Kidney (tissue), 22 donors: ENCODE measurements at places on chromosomes 2 and 18. TPM values are rescaled to one million over a fixed set of nuclear protein-coding genes. Genes with fewer than 3 reads are reported as not detected.

PRKAG3 gene
- polyA plus RNA-seq = not detected

ANKRD53 gene
- polyA plus RNA-seq = 2.1 TPM

MOB1A gene
- 36.2 TPM for polyA plus RNA-seq

MPHOSPH10 gene
- 14.6 TPM for polyA plus RNA-seq

DNA sequence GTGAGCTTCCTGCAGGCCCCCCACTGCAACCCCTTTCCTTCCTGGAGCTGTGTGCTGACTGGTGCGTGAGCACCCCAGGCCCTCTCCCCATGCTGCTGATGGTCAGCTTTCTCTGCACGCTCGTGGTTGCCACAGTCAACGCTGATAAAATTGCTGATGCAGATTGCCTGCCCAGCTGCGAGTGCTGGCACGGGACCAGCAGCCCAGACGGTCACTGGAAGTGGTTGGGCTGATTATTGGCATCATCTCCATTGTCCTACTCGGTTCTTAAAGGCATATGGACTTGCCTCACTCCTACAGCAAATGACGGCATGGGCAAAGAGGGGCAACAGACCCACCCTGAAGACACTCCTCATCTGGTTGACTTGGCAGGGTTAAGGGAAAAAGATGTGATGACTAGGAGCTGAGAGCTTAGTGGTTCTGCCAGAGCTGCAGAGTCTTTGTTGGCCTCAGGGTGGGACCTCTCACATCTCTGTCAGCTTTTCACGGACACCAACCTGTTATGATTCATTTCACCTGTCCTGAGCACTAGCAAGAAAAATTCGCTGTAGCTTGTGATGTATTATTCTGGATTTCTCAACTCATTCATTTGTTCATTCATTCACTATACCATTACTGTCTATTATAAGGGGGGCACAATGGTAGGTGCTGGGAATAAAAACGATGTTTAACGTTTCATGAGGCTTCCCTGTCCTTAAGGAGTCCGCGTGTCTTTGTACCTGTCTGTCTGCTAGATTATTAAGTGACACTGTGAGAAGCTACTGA is 38.4 kb downstream of the PAX8 start:
- DNase-seq = peak; percentile 60

DNA sequence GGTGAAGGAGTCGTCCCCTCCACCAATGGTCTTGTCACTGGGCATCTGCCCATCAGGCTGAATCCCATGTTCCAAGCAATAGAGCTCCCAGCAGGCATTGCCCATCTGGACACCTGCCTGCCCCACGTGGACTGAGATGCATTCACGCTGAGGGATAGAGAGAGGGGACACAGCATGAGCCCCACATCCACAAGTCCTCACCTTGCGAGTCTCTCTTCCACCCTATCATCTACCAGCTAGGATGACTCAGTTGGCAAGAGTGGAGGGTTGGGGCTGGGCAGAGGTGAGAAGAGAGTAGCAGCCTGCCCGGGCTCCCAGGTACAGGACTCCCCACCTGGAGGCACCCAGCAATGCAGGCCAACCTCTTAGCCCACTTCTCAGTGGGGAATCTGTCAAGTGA is 959 bp upstream of the TUBA4B start:
- no peak for DNase-seq

DNA sequence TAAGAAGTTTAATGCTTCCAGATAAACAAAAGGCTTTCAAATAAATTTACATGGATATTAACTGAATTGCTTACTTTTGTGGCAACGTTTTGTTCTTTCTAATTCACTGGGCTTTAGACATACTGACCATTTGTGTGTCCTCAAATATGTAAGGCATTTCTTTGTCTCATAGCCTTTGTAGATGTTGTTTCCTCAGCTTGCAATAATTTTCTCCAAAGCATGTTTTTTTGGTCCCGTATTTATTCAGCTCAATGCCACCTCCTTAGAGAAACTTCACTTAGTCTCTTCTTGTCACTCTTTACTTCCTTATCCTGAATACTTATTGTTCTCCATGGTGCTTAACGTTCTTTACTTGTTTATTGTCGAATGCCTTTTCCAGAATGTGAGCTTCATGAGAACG is 98.5 kb downstream of the NUP35 start:
- DNase-seq = no peak

- DNase-seq = peak; percentile 81
These were observed 72.5 kb downstream of the GPR39 start for GRCh38 chr2:132489150-132489549.

DNA sequence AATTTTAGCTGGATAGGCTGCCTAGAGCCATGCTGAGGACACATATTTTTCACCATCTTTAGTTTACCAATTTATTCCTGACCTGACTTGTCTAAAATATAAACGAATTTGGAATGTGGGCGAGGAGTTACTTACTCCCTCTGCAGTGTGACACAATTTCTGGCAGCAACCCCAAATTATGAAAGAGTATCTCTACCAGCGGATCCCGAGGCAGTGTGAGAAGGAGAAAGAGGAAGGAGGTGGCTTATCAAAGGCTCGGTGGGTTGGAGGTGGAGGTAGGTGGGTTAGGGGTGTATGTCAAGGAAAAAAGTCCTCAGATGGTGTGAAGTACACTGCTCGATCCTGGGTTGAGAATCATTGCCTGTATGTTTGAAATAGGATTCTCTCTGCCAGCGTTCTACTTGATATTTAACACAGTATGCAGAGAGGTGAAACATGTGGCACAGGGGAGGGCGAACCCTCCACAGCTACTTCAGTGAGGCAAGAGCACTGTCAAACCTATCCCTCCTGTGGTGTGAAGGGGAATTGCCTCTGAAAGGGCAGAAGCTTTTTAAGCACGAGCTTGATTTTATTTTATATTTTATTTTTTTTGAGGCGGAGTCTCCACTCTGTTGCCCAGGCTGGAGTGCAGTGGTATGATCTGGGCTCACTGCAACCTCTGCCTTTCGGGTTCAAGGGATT is 76.0 kb downstream of the RFTN2 start:
- no peak for DNase-seq

GRCh38 chr2:67797801-67798540 is 264.8 kb downstream of the C1D start:
- DNase-seq = no peak

DNA sequence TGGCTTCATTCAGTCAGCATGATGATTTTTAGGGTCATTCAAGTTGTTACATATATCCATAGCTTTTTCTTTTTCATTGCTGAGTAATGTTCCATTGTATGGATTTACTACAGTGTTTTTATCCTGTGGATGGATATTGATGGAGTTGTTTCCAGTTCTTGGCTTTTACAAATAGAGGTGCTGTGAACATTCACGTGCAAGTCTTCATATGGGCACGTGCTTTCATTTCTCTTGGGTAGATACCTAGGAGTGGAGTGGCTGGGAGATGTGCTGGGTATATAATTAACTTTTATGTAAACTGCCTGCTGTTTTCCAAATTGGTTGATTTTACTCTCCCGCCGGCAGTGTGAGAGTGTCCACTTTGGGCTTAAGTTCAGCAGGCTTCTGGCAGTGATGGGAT is 16.5 kb downstream of the AGAP1 start:
- DNase-seq = no peak

DNA sequence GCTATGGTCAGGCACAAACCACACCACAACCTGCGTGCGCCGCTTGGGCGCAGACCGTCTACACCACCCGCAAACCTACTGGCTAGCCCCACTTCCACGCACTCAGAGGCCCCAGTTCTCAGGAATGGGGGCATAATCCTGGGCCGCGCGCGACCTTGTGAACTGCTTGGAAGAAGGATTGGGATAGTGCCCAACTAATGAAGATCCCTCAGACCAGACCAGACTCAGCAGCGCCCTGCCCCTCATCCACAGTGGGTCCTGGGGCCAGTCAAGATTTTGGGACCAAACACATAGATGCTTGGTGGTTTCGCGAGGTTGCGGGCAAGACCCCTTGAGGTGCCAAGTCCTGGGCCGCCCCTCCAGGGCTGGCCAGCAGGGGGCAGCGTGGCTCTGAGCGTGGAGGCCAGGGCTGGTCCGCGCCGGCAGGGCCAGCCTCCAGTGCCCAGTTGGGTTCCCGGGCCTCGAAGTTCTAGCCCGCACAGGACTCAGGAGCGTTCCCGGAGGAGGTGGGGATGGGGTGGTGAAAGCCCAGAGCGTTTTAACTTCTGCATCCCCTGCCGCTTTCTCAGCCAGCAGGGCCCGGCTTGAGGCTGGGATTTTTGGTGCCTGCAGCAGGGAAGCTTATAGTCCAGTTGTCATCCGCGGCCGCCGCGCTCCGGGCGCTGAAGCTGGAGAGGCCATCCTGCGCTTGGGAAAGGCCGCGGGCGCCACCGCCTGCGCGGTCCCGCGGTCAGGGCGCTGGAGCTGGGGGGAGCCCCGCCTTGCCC is 8.3 kb downstream of the OSR1 start:
- DNase-seq = peak; percentile 41

- no peak for DNase-seq
These were observed 1224.8 kb upstream of the ZEB2 start for GRCh38 chr2:145744541-145745386.

DNA sequence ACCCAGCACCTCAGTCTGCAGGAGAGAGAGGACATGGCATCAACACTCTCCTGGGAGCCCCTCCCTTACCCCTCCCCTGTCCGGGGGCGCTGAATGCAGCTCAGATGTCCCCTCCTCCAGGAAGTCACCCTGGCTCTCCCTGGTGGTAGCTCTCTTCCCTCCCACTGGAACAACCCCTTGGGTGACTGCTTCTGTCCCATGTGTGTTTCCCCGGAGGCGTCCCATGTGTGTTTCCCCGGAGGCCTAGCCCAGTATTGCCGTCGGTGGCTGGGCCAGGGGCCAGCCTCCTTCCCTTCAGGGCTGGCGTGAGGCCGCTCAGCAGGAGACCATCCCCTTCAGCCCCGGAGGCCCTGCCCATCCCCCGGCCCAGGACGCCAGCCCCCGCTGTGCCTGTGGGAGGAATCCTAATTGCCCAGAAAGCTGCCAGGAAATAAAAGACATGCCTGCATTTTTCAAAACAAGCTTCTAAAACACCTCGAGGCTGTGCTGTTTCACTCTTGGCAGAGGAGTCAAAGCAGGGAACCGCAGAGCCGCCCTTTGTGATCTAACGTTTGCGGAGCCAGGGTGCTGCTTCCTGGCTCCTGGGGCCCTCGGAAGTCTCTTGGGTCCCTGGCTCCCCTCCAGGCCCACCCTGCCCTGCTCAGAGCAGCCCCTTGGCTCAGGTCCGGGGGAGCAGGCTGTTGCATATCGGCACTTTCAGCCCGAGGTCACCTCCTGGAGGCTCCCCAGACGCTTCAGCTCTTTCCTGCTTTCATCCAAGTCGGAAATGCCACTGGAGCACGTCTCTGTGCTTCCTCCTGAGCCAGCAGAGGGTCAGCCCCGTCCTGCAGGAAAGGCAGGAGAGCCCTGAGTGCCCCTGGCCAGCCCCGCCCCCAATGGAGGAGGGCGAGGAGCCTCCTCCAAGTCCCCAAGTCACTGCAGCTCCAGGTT is 11.4 kb downstream of the SNED1 start:
- peak; percentile 75 for DNase-seq

GRCh38 chr18:67406714-67407113 is 109.8 kb downstream of the DSEL start:
- peak; percentile 4 for DNase-seq

DNA sequence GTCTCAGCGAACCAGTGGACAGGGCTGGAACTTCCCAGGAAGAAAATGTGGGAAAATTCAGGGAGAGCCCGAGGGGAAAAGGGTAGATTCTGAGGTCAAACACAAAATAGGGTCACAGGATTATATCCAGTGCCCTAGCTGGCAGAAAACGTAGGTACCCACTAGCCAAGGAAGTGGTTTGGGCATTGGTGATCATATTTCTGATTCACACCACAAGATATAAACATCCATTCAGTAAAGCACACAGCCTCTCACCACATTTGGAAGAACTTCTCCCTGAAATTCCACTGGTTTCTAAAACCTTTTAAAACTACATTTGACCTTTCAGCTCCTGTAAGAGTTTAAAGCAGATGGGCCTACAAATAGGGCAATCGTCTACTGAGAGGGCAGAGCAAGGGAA is 186.9 kb downstream of the TTC32 start:
- no peak for DNase-seq

DNA sequence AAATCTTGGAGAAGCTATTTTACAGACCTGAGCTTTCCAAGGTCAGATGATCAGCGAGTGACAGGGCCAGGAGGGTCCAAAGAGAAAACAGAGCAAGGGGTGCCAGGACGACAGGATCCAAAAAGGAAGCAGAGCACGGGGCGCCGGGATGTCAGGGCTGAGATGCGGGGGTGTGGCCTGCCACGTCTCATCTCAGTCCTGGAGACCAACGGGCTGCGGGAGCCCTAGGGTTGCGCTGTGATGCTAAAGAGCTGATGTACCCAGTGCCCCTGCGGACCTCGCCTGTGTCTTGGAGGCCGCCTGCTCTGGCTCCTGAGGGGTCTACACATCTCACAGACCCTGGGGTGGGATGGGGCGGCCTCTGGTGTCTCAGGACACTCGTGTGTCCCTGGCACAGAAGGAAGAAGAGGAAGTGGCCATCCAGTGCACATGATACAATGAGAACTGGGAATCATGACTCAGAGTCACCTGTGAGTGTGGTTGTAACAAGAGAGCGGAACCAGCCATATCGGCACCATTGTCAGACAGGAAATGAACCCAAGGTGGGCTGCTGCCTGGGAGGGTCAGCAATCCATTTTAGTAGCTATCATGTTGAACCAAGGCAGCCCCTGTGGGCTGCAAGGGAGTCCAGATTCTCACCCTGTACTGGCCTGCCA is 97.8 kb downstream of the MYT1L start:
- DNase-seq = no peak

GRCh38 chr18:47932190-47932589 is 1.7 kb upstream of the SMAD2 start:
- DNase-seq = no peak

- DNase-seq = peak; percentile 79
These were observed at the start of gene MTA3 for GRCh38 chr2:42568401-42569115. MTA3 (plus strand) TSS chr2:42568632; CDS start chr2:42568746, 114 bp downstream.

DNA sequence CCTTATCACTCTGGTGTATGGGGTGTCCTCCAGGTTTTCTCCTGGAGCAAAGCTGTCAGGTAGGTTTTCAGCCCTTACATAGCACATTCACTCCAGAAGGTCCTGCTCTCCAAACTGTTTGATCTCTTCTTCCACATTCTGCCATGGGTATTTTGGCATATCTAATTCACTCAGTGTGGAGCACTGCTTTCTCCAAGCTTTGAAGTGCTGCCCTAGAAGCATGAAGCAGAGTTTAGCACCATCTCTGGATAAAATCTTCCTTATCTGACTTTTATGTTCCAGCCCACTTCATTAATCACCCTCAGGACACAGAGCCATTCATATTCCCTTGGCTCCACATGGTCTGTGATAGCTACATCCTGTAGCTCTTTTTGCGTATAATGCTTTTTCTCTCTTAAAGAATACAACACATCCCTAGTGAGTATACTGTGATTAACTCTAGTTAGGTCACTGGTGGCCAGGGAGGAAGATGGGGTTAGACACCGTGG is 56.7 kb upstream of the ARHGAP28 start:
- DNase-seq = no peak

GRCh38 chr2:28583899-28584553 is 88.2 kb downstream of the PLB1 start:
- DNase-seq = peak; percentile 88
